ENCODE measurements at places on chromosomes 7 and 10.

GRCh38 chr7:150396426-150396825 lies 17.3 kb downstream of the ZNF775 start:
- no peak for DNase-seq

- no peak for DNase-seq
These were observed 338.1 kb downstream of the RNLS start for GRCh38 chr10:88244781-88245625.

DNA sequence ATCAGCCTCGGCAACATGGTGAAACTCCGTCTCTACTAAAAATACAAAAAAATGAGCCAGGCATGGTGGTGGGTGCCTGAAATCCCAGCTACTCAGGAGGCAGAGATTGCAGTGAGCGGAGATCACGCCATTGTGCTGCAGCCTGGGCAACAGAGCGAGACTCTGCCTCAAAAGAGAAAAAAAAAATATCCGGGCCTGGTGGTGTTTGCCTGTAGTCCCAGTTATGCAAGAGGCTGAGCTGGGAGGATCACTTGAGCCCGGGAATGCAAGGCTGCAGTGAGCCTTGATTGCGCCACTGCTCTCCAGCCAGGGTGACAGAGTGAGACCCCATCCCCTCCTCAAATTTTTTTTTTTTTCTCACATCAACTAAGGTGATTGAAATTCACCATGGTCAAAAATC lies 42.8 kb downstream of the CDC123 start:
- DNase-seq, result no peak

GRCh38 chr10:114683593-114683992 lies 25.5 kb upstream of the ABLIM1 start:
- no peak for DNase-seq

DNA sequence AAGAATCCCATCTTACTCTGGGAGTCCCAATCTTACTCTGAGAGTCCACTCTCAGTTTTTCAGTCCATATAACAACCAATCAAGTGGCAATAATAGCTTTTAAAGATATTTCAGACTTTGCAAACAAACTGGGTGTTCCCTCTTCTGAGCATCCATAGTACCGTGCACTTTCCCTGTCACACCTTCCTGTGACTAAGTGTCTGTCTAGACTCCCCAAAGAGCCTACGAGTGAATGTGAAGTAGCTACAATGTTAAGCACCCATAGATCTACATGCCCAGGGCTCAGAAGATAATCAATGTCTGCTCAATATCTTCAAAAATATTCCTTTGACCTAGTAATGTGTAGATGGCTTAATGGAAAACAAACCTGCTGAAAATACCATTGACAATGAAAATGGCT lies 95.6 kb upstream of the ASAH2 start:
- no peak for DNase-seq

- DNase-seq, result no peak
These were observed 55.8 kb upstream of the CDCA7L start for GRCh38 chr7:22001345-22002004.

- no peak for DNase-seq
These were observed 1.5 kb downstream of the BZW2 start for GRCh38 chr7:16647435-16647960.

DNA sequence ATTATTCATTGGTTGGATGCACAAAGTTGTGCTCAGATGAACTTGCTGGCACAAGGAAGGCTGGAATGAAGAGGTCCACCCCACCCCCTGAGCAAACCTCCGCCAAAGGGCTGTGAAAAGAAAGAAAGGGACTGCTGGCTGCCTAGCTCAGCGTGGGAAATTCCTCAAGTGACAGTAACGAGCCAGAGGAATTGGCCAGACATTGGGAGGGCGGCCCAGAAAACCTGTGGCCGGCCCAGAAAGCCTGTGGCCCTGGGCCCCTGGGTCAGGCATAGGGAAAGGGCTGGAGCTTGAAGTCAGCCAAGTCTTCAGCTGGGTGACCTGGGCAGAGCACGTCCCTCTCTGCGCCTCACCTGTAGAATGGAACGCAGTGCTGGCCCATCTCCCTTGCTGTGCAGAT lies 30.6 kb upstream of the CTBP2 start:
- no peak for DNase-seq

DNA sequence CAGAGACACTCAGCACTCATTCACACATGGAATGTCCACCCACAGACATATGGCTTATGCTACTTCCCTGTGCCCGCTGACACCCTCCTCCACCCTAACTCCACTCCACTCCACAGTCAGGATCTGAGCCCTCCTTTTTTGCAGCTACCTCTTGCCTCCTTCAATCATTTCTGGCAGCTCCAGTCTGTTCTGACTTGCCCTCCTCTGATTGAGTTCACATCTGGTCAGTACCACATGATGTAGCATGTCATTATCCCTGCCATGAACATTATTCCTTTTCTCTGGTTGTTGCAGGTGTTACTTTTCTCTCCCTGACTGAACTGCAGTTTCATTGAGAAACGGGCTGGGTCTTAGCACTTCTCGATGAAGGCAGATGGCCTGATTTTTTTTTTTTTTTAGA lies 130.1 kb upstream of the EGR2 start:
- no peak for DNase-seq

- no peak for DNase-seq
These were observed 105.4 kb upstream of the KMT2E start for GRCh38 chr7:104908636-104909035.

Data from activated CD8-positive, alpha-beta memory T cell treated with anti-CD3 and anti-CD28 coated beads, Interleukin-2, amount 10 ng/mL, durations not matched to agents 7 days and 5 days (primary cell).